Retina (tissue), 1 donor: ENCODE measurements at places on chromosomes 7 and 10.

DNA sequence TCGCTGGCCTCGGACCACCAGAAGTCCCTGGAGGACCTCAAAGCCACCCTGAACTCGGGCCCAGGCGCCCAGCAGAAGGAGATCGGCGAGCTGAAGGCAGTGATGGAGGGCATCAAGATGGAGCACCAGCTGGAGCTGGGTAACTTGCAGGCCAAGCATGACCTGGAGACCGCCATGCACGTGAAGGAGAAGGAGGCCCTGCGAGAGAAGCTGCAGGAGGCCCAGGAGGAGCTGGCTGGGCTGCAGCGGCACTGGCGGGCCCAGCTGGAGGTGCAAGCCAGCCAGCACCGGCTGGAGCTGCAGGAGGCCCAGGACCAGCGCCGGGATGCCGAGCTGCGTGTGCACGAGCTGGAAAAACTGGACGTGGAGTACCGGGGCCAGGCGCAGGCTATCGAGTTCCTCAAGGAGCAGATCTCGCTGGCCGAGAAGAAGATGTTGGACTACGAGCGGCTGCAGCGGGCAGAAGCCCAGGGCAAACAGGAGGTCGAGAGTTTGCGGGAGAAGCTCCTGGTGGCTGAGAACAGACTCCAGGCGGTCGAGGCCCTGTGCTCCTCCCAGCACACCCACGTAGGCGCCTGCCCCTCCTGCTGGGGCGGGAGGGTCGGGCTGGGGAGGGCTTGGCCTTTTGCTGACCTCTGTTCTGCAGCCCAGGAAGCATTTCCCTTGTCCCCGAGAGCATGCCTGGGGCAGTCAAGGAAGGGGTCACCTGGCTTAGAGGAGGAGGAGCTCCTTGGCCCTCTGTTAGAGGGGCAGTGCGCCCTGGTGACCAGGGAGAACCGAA lies 77.3 kb upstream of the GTF2IRD1 start:
- no peak for DNase-seq

DNA sequence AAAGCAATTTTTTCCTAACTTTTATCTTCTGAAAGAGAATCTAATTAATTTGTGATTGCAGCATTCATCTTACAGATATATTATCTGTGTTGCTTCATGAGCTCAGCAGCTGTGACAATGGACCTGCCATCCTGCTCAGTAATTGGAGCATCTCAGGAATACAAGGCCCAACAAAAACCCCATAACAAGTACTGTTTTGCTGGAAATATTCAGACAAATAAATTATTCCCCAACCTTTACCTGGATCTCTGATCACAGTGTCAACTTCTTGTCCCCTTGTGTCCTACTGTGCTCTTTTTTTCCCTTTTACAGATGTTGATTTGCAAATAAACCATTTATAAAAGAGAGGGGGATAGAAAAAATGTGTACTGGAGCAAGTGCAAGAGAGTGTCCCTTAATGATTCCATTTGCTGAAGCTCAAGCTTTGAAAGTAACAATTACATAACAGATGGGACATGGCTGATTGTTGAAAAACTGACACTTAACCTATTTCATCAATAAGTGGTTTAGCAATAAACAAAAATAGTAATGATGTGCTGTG lies 1063.4 kb upstream of the GHITM start:
- DNase-seq: no peak

- DNase-seq: peak; percentile 96
Measured at GRCh38 chr7:5423976-5424748, 528 bp upstream of the TNRC18 start.

DNA sequence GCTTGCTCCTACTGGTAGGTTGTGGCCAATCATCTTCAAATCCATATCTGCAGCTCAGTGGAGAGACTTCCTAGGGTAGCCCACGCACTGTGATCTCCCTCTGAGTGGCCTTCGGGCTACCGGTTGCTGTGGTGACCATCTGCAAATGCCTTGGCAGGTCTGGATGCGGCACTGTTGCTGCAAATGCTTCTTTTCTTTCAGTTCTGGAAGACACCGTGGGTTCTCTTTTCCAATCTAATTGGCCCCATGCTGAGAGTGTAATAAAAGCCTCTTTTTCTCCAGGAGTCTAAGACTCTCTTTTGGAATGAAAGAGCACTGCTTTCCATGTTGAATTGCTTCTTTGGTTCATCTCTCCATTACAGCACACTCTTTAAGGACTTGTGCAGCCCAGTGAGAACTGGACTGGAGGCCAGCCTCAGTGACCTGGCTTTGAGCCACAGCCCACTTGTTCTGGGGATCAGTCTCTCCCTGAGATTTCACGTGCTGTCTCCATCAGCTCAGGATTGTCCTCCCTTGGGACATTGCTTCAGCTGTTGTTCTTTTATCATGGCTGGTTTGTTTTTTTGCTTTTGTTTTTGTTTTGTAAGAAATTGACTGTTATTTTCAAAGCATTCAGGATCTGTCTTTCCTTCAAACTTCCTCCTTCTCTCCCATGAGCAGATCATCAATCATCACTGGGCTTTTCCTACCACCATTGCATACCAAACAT lies 286.6 kb downstream of the BMPER start:
- DNase-seq: peak; percentile 14

- no peak for DNase-seq
Measured at GRCh38 chr10:114079421-114079820, 35.8 kb downstream of the ADRB1 start.

DNA sequence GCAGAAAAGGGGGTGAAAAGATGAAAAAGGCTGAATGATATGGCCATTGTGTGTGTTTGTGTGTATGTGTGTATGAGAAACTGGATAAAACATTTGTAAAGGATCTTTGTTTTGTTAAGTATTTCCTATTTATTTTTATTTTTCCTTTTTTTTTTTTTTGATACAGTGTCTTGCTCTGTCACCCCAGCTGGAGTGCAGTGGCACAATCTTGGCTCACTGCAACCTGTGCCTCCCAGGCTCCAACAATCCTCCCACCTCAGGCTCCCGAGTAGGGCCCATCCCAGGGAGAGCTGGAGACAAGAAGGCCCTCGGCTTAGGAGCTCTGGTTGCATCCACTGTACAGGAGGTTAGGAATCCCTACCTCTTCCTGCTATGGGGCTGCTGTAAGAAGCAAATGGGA lies 6.9 kb upstream of the CALML5 start:
- DNase-seq: no peak

DNA sequence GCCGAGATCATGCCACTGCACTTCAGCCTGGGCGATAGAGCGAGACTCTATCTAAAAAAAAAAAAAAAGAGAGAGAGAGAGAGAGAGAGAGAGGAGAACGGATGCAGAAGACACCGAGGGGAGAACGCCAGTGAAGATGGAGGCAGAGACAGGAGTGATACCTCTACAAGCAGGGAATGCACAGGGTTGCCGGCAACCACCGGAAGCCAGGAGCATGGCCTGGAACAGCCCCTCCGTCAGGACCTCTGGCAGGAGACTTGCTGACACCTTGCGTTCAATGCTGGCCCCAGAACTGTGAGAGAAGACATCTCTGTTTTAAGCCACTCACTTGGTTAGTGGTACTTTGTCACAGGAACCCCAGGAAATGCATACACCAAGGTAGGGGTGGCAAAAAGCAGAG lies 38.1 kb upstream of the DUSP5 start:
- DNase-seq: no peak

DNA sequence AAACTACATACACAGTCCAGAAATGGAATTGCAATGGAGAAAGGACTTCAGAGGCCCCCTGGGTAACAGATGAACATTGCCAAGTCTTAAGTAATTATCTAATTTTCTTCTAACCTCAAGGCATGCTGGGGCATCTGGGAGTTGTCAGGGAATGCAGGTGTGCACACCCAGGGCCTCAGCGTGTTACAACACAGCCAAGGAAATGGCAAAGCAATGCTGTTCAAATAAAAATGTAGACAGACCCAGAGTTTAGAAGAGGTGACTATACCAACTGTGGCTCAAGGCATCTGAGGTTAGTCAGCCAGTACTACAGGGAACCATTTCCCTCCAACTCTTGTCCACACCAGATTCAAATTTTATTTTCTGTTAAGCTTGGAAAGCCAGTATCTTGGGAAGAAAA lies 73.6 kb downstream of the CCDC3 start:
- no peak for DNase-seq

DNA sequence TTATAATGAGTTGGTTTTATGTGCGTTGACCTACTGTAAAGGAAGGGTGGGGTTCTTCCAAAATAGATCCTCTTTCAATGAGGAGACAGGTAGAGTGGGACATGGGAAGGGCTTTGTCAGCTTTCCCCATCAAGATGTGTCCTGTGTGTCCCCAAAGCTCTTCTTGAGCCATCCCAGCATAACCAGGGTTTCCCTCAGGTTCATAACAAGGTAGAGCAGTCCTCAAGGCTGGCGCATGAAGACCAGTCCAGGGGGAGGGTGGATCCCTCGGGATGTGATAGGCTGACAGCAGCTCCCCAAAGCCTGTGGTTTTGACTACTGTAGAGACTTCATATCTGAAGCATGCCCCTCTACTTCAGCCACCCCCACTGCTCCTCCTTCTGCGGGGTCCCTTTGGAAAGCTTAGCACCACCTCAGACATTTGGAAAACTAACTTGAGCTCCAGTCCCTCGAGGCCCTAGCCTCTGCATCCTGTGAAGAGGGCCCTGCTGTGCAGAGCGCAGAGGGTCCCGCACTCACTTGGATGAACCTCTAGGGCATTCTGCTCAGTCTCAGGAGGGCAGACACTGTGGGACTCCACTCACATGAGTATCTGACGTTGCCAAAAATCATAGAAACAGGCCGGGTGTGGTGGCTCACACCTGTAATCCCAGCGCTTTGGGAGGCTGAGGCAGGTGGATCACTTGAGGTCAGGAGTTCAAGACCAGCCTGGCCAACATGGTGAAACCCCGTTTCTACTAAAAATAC lies 1.1 kb upstream of the GIMAP8 start:
- no peak for DNase-seq

- DNase-seq: no peak
Measured at GRCh38 chr7:93117327-93117726, 452 bp downstream of the SAMD9 start.

GRCh38 chr7:35728412-35729060 lies 33.6 kb upstream of the HERPUD2 start:
- DNase-seq: no peak

DNA sequence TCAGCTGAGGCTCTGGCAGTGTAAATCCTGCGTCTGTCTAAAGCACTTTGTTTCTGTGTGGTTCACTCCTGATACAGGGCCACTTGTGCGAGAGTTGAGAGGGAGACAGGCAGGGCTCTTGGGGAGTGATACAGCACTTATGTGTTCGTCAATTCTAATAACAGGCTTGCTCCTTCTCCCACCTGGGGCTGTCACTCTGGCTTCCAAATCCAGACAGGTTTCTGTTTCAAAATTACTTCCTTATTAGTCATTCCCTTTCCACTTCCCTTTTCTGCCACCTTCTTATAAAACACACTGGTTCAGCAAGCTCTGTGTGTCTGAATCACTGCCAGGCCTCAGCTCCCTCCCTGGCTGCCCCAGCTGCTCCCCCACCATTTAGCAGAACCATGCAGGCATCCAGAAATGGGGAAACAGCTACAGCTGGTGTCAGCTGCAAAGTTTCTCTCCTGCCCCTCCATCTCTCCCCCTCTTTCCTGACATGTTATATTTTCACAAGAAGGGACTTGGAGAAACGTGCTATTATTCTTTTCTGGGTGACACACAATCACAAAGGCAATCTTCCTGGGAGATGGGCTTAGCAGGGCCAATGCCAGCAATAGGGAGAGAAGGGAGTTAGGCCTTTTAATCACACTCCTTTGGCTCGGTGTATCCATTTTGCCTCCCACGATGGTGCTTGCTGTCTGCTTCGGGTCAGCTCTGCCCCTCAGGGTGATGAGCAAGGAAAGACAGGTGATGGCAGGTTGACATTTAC lies 58.4 kb upstream of the ZNRF2 start:
- peak; percentile 40 for DNase-seq

GRCh38 chr7:128425850-128426249 lies 16.1 kb upstream of the IMPDH1 start:
- peak; percentile 70 for DNase-seq

DNA sequence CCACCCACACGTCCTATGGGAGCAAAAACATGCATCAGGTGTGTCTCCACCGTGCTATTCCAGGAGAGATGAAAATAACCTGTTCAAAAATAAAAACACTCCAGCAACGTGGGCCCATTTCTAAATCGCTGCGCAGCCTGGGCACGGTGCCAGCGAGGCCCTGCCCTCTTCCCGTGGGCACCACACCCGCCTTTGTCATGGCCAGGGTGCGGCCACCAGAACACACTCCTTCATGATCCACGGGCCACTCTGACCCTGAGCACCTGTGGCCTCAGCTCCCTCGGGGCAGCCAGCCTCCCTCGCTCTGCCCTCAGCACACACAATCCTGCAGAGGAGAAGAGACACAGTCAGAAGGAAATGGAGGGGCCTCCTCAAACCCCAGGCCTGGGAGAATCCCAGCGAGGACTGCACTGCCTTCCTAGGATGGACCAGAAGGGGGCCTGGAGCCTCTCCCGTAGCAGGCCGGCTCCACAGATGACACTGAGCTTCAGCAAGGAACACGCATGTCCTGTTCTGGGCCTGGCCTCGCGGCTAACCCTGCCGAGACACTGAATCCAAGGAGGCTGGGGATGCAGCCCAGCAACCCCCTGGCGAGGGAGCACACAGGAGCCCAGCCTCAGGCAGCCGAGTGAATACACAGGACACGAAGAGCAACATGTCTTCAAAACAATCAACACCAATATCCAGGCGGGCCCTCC lies 169.0 kb downstream of the MAD1L1 start:
- peak; percentile 63 for DNase-seq

- no peak for DNase-seq
Measured at GRCh38 chr7:25296086-25296485, 67.8 kb upstream of the NPVF start.

DNA sequence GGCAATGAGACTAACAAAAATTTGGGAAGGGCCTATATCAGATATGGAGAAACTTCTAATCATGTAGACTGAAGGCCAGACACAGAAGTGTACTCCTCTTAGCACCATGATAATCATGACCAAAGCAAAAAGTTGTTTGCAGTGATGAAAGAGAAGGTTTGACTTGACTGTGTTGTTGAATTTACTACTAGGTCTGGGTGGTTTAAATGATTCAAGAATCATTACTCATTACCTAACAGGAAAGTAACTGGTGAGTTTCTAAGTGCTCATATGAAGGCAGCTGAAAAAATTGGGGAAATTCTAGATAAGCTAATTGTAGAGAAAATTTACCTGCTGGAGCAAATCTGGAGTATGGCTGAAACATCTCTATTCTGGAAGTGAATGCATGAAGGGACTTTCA lies 451.5 kb upstream of the SORCS1 start:
- no peak for DNase-seq

GRCh38 chr7:25633426-25634036 lies 405.2 kb upstream of the NPVF start:
- no peak for DNase-seq

DNA sequence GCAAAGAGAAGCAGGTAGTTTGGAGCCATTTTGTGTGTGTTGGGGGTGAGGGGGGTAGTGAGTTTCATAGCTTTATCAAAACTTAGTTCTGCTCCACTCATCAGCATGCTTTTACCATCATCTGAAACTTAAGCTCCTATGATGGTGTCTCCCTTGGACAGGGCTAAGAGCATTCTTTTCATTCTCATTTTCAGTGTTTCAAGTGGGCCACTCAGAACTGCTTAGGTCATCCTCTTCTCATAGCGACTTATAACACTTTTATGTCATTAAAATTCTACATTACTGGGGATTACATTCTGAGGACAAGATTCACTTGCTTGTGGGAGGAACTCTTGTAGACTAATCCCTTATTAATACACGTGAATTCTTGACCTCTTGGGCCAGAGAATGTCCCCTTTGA lies 649.4 kb downstream of the SUGCT start:
- no peak for DNase-seq
